Activated CD4-positive, alpha-beta T cell treated with anti-CD3 and anti-CD28 coated beads for 1 hour (primary cell): ENCODE measurements at places on chromosomes 2 and 18.

GRCh38 chr2:121052023-121052422 lies 233.0 kb downstream of the TFCP2L1 start:
- no peak for DNase-seq

GRCh38 chr2:17083902-17084301 lies 418.3 kb upstream of the CYRIA start:
- DNase-seq, result no peak

GRCh38 chr2:138440759-138441158 lies 60.8 kb upstream of the SPOPL start:
- no peak for DNase-seq

DNA sequence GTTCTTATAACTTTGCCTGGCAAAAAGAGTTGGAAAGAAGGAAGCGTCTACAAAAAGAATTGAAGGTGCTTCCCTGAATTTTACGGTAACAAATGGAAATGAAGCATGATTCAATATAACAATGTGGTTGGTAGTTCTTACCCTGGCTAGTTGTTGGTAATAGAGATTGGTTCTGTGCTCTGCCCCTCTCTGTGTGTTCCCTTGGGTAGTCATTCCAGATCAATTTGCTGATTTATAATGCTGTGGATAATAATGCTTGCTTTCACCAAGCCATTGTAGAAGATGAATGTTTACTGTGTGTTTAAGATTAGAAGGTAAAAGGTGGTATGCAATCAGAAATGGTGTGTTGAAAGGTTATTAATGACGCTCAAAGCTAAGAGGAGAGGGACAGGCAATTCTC lies 577.8 kb upstream of the NXPH2 start:
- DNase-seq, result no peak

GRCh38 chr2:237873897-237874551 lies 14.6 kb downstream of the RAMP1 start:
- no peak for DNase-seq

DNA sequence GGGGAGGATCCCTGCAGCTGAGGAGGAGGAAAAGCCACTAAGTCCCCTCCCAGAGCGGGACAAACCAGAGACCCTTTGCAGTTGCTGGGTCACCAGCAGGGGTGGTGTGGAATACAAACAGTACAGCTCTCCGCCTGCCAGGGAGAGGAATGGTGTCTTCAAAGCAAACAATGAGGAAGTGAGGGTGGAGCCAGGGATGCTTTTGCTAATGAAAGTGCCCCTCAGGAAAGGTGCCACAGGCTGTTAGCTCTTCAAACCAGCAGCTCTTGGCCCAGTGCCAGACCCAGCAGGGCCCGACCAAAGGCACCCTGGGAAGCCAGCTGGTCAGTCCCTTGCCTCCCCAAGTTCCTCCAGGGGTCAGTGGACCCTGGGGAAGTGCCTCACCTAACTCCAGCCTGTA lies 102.8 kb downstream of the HIBCH start:
- no peak for DNase-seq

DNA sequence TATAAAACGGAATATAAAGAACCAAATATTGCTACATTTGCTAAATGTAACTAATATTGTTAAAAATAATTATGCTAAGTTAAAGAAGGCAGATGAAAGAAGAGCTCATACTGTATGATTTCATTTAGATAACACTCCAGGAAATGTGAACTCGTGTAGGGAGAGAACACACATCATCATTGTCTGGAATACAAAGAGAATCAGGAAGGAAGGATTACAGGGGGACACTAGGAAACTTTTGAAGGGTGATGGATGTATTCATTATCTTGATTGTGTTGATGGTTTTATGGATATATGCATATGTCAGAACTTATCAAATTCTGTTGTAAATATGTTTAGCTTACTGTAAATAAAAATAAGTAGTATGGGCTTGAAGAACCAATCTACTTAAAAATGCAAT lies 104.1 kb upstream of the TRIB2 start:
- DNase-seq, result no peak

- no peak for DNase-seq
Measured at GRCh38 chr18:26519114-26519513, 29.2 kb downstream of the KCTD1 start.

- no peak for DNase-seq
Measured at GRCh38 chr2:237868631-237869342, 9.4 kb downstream of the RAMP1 start.

DNA sequence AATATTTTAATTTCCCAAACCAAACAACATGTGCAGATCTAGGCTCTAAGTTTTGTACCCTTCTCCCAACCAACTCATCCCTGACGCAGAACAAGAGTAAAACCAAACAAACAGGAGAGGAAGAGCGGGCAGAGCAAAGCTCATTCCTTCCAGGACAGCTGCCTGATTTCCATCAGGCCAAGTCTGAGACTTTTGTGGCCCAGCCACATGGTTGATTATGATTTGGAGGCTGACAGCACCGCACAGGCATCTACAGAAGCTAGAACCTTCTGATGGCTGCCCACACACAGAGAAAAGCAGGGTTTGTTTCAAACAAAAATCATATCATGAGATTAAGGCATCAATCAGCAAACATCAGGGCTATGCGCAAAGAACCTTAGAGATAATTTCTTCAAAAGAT lies 262.6 kb downstream of the TNS1 start:
- DNase-seq, result no peak

DNA sequence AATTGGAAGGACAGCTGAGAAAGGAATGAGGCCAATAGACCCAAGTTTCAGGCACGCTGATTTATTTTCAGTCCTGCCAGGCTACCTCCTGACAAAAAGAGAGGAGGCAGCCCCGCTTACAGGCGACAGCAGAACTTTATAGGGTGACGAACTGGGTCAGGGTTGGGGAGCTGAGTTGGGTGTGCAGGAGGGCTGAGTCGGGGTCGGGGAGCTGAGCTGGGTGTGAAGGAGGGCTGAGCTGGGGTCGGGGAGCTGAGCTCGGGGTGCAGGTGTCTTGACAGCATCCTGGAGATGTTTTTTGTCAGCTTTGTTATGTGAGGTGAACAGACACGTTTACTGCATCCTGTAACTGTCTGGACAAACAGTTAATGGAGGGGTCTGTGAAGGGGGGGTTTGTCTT lies 342.2 kb downstream of the ADCYAP1 start:
- no peak for DNase-seq

GRCh38 chr2:31267437-31268120 lies 33.6 kb downstream of the EHD3 start:
- no peak for DNase-seq

GRCh38 chr2:185919155-185919554 lies 180.6 kb downstream of the FSIP2 start:
- DNase-seq, result no peak

- no peak for DNase-seq
Measured at GRCh38 chr2:122754561-122754960, 999.1 kb downstream of the TSN start.

DNA sequence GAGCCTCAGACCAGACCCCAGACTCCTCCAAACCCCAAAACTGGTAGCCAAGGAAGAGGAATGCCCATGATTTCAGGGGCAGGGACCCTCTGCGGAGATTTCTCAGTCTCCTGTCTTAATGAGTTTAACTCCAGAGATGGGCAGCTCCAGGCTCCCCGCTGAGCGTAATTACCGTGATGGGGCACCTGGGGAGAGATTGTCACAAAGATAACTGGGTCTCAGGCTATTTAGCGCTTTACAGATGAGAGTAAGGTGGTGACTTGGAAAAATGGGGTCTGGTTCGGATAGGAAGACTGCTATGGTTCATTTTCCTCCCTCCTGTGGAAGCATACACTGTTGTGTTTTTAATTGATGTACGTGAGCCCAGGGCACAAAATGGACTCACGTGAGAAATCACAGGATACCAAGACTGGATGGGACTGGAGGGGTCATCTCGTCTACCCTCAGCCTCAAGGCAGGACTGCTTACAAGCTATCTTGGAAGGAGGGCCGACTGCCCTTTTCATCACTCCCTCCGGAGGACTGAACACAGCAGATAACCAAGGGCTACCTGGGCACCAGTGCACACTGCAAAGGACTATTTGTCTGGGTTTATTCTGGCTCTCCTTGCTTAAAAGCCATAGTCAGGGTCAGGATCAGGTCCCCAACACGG lies 427.8 kb downstream of the ZNF521 start:
- no peak for DNase-seq

DNA sequence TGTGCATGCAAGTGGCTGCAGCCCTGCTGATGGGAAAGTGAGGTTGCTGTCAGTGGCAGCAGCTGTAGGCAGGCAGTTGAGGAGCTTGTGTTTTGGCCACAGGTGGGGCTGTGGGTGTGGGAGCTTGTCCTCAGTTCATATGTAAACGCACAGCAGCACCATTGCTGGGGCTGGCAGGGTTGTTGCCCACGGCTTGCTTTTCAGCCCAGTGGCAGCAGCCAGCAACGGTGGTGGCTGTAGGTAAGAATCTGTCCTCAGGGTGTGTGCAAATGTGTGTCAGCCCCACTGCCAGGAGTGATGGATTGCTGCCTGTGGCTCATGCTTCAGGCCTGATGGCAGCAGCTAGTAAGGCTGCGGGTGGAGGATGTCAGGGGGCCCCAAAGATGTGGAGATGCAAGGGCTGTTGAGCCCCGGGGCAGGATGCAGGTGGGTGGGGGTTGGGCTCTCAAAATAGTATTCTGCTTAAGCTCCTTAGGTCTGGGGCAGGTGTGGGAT lies 141.3 kb upstream of the THUMPD2 start:
- DNase-seq, result no peak

- no peak for DNase-seq
Measured at GRCh38 chr2:218043100-218043499, 26.0 kb upstream of the RUFY4 start.

DNA sequence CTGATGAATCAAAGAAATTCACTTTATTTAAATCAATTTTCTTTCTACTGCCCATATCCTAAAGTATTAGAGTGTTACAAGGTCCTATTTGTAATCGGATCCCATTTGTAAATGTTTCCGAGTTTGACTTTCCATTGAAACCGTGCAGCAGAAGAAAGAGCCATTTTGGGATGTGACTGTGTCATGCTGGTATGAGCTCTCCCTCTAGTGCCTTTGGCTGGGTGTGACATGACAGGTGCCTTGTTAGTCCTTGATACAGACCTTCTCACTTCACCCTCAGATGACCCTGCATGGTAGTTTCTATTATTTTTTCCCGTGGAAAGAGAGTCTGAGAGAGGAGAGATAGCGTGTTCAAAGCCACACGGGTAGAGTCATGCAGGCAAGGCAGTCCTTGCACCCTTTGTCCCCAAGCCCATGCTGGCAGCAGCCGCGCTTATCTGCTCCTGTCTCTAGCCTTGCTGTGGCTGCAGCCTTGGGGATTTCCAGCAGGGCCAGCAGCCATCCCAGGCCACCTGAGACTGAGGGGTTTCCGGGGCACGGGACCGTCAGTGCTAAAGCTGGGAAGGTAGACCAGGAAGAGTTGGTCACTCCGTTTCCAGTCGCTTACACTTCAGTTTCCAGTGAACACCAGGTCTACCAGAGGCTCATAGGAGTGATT lies 21.4 kb downstream of the CHMP1B start:
- no peak for DNase-seq

GRCh38 chr2:150759106-150759505 lies 271.6 kb upstream of the RND3 start:
- DNase-seq, result no peak

GRCh38 chr18:32867936-32868335 lies 95.1 kb upstream of the KLHL14 start:
- no peak for DNase-seq

DNA sequence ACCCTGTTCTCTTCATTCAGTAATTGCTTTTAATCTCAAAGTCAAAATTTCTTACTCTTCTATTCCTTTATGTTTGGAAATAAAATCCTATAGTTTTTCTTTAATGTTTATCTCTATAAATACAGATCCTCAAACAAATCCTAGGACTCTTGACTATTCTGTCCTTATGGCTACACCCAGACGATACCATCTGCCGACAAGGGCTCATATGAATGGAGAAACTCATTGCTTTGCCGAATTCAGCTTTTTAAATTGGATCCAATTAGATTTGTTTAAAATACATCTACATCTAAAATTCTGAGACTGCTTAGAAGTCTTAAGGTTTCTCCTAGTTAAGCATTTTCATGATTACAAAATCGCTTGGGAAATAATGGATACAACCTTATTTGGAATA lies 9.0 kb downstream of the ALKAL2 start:
- no peak for DNase-seq

DNA sequence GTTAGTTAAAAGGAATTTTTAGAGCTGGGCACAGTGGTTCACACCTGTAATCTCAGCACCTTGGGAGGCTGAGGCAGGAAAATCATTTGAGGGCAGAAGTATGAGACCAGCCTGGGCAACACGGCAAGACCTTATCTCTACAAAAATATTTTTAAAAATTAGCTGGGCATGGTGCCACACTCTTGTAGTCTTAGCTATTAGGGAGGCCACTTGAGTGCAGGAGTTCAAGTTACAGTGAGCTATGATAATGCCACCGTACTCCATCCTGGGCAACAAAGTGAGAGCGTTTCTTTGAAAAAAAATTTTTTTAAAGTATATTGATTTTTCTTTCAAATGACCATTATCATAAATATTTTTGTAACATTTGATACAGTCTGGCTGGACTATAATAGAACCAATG lies 93.6 kb upstream of the FAM117B start:
- no peak for DNase-seq

GRCh38 chr18:72738136-72738535 lies 129.7 kb downstream of the NETO1 start:
- DNase-seq, result no peak

- DNase-seq, result no peak
Measured at GRCh38 chr2:158253170-158253569, 151.5 kb downstream of the UPP2 start.

DNA sequence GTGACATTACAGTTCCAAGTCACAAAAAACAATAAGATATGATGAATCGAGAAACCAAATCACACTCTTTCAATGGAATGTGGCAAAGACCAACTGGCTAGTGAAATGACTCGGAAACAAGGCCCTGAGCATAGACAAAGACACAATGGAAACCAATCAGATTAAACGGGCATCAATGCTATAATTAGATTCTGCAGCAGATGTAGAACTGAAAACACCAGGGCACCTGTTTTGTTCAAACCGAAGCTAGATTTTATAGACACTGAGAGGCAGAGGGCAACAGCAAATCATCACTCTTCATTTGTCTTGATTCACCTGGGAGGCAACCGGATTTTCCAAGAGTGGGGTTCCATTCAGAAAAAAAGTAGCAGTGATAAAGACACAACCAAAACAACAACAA lies 92.8 kb upstream of the BARD1 start:
- DNase-seq, result no peak

GRCh38 chr2:112622528-112622849 lies 23.2 kb upstream of the SLC20A1 start:
- DNase-seq, result no peak

DNA sequence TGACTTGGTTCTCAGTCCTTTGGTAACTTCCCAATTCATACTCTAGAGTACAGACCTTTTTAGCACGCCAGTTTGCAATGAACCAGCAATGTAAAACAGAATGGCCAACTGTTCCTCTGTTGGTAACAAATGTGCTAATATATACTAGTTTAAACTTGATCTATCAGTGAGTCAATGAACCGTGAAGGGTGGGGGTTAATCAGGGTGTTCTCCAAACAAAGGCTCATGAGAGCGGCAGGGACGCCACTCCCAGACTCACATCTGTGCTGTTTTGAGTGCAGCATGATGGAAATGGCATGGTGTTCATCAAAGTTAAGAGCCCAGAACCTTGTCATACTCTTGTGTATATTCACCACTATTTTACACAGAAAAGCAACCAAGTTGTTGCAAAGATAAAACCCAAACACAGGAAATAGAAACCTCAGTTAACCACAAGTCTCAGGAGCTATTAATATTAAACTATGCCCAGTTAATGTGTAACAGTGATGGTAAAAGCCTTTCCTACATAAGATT lies 70.3 kb downstream of the CERKL start:
- no peak for DNase-seq

GRCh38 chr2:120805011-120805410 lies 69.3 kb downstream of the GLI2 start:
- no peak for DNase-seq

GRCh38 chr2:31381601-31382000 lies 32.9 kb downstream of the XDH start:
- no peak for DNase-seq
